ENCODE measurements at places on chromosomes 12 and 14.

GRCh38 chr12:25320123-25321006, 69.6 kb upstream of the KRAS start:
- DNase-seq: no peak

DNA sequence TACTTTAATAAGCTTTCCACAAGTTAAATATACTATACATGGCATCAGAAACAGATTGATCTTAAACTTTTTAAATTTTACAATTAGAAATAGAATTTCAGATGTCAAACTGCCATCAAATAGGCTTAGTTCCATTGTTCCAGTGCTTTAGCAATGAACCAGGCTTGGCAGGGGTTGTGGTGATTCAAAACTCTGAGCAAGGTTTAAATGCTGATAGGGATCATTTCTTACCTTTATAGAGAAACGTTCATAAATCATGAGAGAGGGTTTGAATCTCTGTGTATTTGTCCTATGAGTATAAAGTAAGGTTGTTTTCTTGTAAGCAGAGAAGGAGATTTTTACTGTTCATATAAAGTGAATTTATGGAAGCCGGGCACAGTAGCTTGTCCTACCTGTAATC, 794.5 kb upstream of the TBX3 start:
- DNase-seq: peak; percentile 44

GRCh38 chr12:3790642-3791041, 37.7 kb upstream of the CRACR2A start:
- DNase-seq: no peak

DNA sequence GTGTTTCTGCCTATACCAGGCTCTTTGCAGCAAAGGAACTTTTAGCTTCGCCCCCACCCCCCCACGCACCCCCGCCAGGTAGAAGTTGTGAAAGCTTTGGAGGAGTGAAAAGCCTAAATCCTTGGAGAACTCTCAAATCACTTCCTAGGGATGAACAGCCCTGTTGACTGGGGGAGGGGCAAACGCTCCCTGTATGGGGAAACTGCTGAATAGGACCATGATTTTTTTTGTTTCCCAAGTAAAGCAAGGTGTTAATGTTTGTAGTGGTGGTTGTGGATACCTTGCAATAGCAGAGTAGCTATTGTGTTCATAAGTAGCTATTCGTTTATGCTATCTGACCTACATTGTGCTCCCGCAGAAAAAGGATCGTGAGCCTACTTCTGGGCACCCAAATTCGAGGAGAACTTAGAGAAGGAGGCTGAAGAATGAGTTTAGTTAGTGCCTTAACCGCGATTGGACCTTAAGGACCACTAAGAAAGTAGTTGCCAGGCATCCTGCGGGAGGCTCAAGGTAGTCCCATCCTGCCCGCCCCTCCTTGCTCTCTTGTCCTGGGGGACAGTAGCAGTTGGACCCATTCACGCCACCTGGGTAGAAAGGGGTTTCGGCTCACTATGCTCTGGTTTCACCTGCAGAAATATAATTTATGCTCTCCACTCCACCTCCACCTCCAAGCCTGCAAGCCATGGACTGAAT, 901 bp upstream of the NFKBIA start:
- no peak for DNase-seq

DNA sequence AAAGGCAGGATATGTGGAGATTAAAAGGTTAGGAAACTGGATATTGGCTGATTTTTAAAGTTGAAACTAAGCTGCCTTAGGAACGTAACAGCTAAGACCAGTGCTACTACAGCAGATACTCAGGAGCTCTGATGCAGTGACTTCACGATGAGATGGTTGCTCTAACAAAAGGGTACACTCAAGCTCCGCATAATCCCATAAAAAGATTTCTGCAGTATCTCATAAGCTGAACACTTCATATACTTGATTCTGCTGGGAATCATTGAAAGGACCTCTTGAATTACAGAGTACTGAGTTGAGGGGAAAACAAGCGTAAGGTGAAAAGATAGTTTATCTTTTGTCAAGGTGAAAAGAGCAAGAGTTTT, 3.7 kb downstream of the RNF10 start:
- no peak for DNase-seq

DNA sequence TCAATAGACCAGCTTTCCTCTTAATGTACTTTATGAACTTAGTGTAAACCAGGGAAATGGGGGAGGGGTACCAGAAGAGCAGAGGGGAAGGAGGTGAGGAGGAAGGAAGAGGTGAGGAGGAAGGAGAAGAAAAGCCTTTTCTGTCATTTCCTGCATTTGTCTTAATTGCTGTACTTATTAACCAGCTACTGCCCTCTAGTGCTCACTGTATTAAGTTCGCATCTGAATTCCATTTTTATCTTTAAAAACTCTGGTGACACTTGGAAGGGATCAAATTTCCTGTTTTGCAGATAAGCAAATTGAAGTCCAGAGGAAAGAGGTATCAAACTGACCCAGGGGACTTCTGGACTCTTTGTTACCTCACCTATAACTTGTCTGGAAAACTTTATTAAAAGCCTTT, 22.2 kb downstream of the MANSC1 start:
- DNase-seq: peak; percentile 86

GRCh38 chr12:953776-954175, 4.3 kb upstream of the RAD52 start:
- no peak for DNase-seq

Measured in HT-29 (cell line).